ENCODE measurements at places on chromosomes 6 and 20.
A peak's percentile ranks its signal among the peaks of the same experiment; 100 is the strongest.

- DNase-seq: no peak
Measured at GRCh38 chr6:85490516-85491248, 40.8 kb downstream of the NT5E start.

GRCh38 chr6:145844933-145845540, 30.4 kb upstream of the FBXO30 start:
- DNase-seq: no peak

DNA sequence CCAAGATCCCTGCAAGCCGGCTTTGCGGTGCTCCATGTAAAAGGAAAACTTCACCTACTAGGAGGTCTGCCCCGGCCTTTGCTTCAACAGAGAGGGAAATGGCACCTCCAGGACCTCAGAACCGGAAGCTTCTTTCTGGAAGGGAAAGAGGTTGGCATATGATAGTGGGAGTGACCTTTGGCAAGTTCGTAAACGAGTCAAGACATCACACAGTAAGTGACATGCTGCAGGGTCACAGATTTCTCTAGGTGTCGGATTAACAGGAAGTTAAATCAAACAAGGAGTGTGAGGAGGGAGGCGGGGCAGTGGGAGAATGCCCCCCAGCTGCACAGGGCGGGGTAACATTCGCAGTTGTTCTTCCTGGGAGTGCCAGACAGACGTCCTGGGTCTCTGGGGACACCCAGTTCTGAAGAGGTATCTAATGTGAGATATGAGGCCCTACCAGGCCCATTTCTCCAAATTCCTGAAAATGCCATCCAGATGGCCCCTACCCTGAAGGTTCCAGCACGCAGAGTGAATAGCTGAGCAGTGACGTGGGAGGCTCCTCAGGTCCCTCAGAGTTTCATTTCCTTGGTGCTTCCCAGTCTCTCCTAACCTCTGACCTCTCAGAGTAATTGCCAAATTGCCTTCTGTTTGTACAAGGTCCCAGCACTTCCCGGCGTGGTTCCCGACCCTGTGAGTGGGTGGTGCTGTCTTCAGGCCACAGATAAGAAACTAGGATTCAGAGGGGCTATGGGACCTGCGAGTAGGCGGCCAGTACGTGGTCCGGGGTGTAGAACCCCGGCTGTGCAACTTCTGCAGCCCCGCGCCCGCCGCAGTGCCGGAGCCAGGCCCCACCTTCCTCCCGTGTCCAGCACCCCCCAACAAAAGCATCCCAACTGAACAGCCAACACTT, 1.9 kb downstream of the RRBP1 start:
- peak; percentile 75 for DNase-seq

DNA sequence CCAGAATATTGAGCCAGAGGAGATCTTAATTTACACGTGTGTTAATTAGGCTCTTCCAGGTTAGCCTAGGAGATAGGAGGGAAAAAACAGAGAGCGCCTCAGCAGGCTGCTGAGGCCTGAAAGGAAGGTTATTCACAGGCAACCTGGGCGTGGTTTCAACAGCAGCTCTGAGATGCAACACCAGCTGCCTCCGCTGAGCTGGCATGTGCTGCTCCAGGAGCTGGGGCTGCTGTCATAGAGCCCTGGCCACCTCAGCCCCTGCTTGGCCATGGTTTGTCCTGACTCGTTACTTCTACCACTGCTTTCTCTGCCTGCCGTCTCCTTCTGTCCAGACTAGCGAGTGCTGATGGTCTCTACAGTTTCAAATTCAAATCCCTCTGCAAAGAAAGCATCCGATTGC, 32.4 kb upstream of the RPP40 start:
- DNase-seq: peak; percentile 21

DNA sequence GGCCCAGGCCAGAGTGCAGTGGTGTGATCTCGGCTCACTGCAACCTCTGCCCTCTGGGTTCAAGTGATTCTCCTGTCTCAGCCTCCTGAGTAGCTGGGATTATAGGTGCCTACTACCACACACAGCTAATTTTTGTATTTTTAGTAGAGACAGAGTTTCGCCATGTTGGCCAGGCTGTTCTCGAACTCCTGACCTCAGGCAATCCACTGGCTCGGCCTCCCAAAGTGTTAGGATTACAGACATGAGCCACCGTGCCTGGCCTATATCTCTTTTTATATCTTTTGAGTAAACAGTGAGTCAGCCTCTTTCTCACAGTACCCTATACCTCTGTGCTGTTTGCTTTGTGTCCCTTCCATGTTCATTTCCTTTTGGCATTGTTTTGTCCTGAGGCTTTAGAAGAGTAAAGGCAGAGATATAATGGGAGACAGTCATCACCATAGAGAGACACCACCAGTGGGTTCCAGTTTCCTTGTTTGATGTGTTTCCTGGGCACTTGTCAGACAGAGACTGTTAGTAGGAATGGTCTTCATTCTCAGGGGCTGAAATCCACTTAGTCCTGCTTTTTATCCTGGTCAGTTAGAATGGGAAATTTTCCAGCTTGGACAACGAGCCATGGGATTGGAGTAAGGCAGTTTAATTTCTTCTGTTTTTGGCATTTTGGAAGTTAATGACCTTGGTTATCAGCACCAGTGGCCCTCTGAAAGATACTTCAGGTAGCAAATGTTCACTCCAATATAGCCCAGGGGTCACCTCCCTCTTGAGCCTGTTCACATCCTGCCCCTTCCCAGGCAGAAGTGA, 32.2 kb upstream of the ASXL1 start:
- peak; percentile 49 for DNase-seq

- DNase-seq: no peak
Measured at GRCh38 chr20:40416274-40416673, 272.8 kb downstream of the MAFB start.

DNA sequence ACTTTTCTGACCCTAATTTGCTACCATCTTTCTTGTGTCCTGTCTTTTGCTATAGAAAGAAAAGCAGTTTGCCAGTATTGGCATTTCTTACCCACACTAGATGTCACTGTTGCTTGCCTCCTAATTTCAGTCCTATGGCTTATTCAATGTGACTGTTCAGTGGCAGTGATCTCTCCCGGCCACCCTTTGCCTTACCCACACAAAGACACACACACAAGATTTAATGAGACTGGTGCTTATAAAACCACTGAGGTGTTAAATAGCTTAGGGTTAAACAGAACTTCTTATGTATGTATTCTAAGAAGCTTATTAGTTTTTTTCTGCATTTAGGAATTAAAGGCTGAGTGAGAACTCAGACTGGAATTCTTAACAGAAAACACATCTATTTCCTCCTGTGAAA, 233.6 kb upstream of the ASCC3 start:
- no peak for DNase-seq

DNA sequence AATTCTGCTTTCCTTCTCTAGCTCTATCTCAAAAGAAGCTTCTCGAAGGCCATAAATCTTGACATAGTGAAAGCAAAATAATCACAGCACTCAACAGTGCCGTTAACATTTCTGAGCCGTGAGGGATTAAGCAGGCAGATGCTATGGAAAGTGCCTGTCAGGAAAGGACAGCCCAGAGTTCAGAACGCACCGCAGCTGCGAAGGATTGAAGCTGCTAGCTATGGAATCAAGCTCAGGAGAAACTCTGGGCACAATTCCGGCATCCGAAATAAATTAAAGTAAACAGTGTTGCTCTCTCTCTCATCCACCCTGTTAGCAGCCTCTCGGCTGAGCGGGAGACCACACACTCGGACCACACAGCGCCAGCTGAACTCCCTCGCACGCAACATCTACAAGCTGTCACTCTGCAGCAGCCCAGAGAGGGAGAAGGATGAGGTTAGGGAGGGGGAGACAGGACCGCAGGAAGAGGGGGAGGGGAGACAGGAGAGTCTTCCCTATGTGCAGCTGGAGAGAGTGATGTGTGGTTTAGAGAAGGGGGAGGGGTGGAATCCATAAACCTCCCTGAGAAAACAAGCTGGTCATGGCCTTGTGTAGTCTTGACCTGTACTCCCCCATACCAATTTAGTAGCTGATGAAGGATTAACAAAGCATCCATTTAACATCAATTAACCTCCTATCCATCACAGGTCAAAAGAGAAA, 9.0 kb downstream of the EXOC2 start:
- DNase-seq: peak; percentile 21

GRCh38 chr20:49280463-49281058, 2.7 kb upstream of the ZNFX1 start:
- no peak for DNase-seq

DNA sequence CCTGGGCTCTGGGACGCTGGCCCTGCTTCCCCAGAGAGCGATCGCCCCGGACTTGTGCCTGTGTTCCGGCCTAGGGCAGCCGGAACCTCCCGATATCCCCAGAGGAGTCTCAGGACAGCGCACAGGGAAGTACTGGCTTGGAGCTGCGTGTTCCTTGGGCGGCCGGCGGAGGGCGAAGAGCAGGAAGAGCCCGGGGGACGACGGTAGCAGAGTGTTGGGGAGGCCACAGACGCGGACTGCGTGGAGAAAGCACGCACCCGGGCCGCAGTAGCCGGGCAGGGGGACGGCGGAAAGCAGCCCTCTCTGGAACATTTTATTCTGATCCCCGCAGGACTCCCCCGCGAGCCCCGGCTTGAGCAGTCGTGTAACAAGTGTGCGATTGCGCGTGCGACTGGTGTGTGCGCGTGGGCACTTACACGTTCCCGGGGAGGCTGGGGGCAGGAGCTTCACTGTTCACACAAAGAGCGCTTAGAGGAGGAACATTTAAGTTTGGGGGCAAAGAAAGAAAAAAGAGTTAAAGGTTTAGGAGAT, 36.1 kb downstream of the NCR2 start:
- DNase-seq: peak; percentile 38

DNA sequence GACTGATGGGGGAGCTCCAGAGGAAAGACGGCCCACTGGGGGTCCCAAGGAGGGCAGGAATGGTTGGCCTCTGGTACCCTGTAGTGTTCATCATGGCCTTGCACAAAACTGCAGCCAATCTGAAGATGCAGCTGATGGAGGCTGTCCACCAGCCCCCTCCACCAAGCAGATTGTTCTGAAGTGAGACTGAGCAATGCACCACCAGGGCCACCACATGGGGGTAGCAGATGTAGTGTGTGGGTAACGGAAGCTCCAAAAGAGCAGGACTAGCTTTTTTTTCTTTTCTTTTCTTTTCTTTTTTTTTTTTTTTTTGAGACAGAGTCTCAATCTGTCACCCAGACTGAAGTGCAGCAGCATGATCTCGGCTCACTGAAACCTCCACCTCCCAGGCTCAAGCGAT, 181.0 kb upstream of the MYLIP start:
- DNase-seq: no peak

- no peak for DNase-seq
Measured at GRCh38 chr6:56407883-56408410, 160.6 kb upstream of the COL21A1 start.

- no peak for DNase-seq
Measured at GRCh38 chr20:57469418-57470211, 55.3 kb downstream of the CTCFL start.

- no peak for DNase-seq
Measured at GRCh38 chr20:46832555-46832954, 62.1 kb upstream of the EYA2 start.

GRCh38 chr6:132768051-132768517, 10.4 kb upstream of the VNN2 start:
- peak; percentile 21 for DNase-seq

- DNase-seq: no peak
Measured at GRCh38 chr6:30035784-30036183, 25.3 kb upstream of the POLR1H start.

GRCh38 chr20:53576195-53576580, 17.5 kb downstream of the ZNF217 start:
- no peak for DNase-seq

DNA sequence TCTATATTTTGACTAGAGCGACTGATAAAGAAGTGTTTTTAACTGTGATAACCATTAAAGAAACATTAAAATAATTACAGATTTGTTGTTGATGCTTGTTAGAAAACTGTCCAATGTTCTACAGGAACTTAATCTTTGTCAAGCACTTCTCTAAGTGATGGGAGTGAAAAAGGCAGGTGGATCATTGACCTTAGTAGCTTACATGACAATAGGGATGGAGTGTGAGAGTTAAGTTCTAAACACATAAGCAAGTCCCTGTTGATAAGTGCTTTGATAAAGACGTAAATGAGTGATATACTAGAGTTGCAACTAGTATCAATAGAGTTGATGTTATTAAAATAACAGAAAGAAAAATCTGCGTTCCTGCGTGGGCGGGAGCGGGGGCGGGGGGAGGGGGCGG, 931.5 kb upstream of the EPHA7 start:
- no peak for DNase-seq

GRCh38 chr6:9116026-9116425, 680.7 kb upstream of the SLC35B3 start:
- no peak for DNase-seq

DNA sequence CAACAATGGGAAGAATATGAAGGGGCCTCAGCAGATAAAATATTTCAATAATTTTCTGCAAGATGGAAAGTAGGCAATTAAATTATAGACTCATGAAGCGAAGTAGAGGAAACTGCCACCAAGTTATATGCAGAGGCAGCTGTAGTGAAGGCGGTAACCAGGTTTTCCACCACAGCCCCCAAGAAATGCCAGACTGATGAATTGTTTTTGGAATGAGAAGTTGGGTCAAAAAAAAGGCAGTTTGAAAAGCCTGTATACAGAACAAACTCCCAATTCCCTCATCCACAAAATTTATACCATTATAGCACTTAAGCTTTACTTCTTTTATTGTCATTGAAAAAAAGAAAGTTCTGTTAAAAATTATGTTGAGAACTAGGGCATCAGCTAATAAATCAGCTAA, 45.3 kb downstream of the ELOVL4 start:
- no peak for DNase-seq

DNA sequence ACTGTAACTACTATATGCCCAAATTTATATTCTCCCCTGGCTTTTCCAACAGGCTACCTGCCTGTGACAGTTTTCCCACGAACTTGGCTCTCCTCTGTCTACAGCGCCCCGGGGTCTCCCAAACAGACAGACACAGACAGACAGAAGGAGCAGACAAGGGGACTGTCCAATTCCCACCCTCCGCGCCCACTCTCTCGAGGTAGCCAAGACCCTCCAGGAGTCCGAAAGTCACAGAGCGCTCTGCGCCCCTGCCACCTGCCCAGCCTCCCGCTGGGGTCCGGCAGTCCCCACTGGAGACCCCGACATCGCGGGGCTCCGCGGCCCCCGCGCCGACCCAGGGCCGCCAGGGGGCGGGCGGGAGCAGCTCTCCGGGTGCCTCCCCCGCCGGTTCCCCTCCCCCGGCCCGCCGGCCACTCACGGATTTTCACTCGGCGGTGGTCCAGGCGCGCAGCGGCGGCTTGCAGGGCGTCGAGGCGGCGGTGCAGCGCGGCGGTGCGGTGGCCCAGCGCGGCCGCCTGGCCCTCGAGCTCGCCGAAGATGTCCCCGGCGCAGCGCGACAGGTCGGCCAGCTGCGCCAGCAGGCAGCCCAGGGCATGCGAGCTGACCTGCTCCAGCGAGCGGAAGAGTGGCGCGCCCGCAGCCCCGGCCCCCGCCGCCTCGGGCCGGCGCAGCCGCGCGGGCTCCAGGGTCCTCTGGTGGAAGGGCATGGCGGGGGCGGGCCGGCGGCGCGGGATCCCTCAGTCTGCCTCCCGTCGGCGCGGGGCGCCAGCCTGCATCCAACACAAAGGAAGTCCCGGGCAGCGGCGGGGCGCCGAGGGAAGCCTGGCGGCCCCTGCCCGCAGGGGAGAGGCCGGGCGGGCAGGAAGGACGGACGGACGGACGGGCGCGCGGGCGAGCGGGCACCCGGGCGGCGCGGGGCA, 81.3 kb upstream of the CCDC28A start:
- DNase-seq: peak; percentile 76
